ENCODE measurements at places on chromosomes 3 and 15.

GRCh38 chr3:57281715-57282114 is 10.8 kb downstream of the ASB14 start:
- DNase-seq = no peak

DNA sequence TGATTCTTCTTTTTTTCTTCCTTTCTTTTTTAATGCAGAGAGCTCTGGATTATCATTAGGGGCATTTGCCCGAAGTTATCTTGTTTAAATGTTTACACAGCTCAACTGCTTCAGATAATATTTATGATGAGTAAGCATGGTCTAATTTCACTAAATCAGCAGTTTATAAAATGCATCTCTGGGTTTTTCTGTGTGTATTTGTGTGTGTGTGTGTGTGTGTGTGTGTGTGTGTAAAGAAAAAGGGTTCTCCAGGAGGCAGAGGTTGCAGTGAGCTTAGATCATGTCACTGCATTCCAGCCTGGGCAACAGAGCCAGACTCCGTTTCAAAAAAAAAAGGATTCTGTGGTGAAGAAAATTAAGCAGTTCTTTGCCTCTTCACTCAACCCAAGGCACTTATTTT is 25.9 kb upstream of the TNFSF10 start:
- no peak for DNase-seq

GRCh38 chr15:49320351-49320750 is 102.7 kb upstream of the FGF7 start:
- DNase-seq = no peak

DNA sequence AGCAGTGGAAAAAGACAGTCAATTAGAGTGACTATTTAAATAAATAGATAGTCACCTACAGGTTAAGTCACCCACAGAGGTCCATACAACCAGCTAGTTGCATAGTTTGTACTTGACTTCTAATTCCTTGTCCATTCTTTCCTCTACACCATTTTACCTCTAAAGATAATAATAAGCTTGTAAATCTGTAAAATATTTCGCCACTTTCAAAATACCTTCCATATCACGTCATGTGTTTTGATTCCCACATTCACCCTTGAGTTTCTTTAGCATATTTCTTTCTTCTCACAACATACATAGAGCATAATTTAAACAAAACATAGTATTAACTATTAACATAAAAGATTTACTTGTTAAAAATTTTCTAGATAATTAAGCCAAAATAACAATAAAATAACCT is 689.6 kb downstream of the MECOM start:
- DNase-seq = no peak

DNA sequence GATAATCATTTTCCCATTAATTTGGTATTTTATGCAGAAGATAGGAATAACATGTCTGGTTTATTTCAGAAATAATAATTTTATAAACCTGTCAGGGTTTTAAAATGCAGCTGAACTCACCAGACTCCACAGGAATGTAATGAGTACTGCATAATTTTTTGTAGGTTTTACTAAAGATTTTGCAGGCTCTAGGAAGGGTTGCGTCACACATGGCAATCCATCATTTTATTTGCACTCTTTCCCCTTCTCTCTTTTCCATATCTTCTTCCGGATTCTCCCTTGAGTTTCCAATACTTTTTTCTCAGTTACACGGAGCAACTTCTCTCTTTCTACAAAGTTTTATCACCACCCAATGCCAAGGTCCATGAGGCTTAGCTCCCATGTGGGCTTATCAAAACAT is 234.7 kb downstream of the NFKBIZ start:
- DNase-seq = no peak

GRCh38 chr3:48573973-48574585 is 10.5 kb upstream of the UCN2 start:
- no peak for DNase-seq

- no peak for DNase-seq
These were observed 204.8 kb upstream of the ZPLD1 start for GRCh38 chr3:102230057-102230456.

DNA sequence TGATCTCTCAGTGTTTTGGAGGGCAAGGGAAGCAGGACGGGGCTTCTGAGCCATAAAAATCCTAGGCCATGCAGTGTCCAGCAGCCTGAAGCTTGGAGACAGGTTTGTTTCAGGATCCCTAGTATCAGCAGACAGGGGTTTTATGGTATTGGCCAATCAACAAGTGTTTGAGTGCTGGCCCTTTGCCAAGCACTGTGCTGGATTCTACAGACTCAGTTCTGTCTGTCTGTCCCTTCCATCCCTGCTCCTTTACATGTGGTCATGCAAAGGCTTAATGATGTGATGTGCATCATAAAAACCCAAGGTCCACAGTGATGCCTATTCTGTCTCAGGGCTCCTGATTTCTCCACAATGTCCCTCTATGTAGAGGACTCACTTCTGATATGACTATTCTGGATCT is 184.1 kb downstream of the LRTM1 start:
- no peak for DNase-seq

DNA sequence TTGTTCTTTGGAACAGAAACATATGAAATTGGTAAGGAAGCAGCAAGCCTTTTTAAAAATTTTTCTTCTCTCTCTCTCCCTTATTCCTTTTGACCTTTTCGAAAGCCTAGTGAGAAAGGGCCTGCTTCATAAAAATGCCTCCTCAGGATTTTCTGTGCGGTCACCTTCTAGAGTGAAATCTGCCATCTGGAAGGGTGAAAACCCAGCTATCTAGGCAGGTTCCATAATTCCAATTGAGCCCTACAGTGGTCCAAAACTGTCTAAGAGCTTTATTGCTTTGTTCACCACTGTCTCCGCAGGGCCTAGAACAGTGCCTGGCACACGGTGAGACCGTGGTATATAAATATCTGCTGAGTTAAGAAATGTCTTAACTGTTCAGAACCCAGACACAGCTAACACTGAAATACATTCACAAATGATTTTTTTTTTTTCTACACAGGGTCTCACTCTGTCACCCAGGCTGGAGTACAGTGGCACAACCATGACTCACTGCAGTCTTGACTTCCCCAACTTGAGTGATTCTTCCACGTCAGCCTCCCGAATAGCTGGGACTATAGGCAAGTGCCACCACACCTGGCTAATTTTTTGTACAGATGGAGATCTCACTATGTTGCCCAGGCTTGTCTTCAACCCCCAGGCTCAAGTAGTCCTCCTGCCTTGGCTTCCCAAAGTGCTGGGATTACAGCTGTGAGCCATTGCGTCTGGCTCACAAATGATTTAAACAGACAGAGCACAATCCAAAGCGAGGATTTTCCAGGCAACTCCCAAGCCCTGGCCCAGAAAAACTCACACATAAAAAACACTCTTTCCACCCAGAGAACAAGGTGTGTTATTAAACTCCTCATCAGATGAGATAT is 64.4 kb downstream of the FRMD4B start:
- DNase-seq = no peak

- no peak for DNase-seq
These were observed 58.2 kb downstream of the ZNF445 start for GRCh38 chr3:44419116-44419922.

DNA sequence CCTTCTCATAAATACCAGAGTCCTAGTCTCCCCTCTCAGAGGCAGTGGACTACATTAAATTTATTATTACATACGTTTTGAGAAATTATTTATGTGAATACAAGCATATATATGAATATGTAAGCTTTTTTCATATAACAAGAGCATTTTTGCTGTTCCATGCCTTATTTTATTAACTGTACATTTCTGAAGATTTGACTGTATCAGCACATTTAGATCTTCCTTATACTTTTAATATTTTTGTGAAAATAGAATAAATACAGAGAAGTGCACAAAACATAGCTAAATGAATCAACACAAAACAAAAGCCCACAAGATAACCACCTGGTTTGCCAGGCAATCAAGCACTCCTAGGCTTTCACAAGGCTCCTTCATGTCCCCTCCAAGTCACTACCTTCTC is 27.8 kb downstream of the HHLA2 start:
- no peak for DNase-seq

GRCh38 chr15:39125904-39126303 is 455.0 kb upstream of the THBS1 start:
- DNase-seq = no peak

- no peak for DNase-seq
These were observed 353.0 kb downstream of the MAGI1 start for GRCh38 chr3:65685621-65686235.

DNA sequence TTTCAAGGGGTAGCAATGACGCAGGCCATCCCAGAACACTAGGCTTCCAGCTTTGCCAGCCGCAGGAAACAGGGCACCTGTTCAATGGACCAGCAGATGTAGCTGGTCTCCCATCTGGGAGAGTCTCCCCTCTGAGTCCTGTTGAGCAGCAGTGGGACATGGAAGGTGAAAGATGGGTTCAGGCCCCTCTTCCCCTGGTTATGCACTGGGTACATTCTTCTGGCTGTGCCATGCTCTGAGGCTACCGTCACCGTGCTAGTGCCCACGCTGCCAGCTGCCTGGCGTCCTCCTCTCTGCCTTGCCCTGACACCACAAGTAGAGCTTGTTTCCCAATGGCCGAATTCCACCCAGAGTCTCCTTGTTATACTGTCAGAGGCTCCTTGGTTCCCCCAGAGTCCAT is 63.1 kb downstream of the TLE3 start:
- DNase-seq = no peak

DNA sequence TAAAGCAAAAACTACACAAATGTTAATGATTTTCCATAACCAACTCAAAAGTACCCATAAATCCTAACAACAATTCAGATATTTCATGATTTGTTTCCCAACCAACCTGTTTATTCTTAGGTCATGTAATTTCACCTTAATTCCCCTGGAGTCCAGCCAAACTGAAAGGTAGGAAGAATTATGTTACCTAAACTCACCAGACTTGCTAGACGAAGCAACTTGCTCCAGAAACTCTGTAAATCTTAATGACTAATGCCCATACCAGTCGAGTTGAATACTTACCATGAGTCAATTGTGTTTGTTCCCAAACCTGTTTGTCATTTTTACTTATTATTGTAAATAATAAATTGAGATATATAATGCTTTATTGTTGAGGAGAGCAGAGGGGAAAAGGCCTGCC is 1030.0 kb downstream of the TBL1XR1 start:
- no peak for DNase-seq

GRCh38 chr3:172272698-172273097 is 175.6 kb downstream of the GHSR start:
- DNase-seq = no peak

- no peak for DNase-seq
These were observed 14.0 kb upstream of the TOPBP1 start for GRCh38 chr3:133675631-133676335.

- DNase-seq = no peak
These were observed 419.9 kb downstream of the NR2F2 start for GRCh38 chr15:96750361-96750760.

DNA sequence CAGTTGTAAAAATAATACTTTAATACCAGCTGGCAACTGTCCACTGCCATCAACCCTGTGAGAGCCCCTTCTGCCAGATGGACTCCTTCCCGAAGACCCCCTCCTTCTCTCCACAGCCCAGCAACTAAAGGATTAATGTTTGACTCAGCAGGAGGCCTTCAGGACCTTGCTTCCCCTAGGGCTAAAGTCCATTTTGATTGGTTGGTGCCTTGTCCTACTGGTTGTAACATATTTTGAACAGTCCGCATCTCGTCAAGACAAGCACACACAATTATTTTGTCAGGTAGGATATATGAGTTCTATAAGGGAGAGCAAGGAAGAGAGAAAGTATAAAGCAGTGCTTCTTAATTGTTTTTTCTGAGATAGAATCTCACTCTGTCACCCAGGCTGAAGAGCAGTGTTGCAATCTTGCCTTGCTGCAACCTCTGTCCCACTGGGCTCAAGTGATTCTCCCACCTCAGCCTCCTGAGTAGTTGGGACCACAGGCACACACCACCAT is 18.6 kb downstream of the ACOX2 start:
- DNase-seq = no peak
